Right ventricle myocardium superior (tissue), 1 donor: ENCODE measurements at places on chromosomes 1 and 21. TPM values are rescaled to one million over a fixed set of nuclear protein-coding genes. Genes with fewer than 3 reads are reported as not detected.

GRCh38 chr1:85581802-85582686 lies 1.5 kb downstream of the CCN1 start:
- DNase-seq = peak; percentile 39

DNA sequence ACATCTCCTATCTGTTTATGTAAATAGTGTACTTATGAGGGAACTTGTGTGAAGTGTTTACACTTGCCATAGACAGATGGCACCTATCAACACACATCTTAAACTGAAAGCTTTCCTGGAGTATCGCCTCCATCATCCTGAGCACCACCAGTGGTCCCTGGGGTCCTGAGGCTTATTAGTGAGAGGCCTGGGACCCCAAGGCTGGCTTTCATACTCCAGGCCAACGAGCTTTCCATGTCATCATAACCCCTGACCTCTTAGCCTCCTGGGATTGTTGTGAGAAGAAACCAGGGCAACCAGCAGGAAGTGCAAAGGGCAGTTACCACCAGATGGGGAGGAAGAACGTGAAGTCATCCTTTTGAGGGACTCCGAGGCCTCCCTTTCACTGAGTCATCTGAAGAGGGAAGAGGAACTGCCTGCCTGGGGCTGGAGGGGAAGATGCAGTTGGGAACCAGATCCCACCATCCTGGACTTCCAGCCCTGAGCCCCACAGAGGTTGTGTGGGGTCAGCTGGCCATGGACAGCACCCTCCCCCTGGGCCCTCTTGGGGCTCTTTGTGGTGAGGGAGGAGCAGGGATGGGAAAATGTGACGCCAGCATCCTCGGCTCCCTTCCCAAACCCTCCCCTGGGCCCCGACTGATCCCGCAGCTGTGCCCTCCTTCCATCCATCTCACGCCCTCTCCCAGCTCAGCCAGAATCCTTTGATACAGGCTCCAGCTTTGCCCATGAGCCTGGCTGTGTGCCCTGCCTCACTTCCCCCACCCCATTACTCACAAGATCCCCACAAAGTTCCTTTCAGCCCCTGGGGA lies 5.8 kb downstream of the INKA2 start:
- peak; percentile 79 for DNase-seq

- DNase-seq = no peak
Observed at GRCh38 chr1:246709196-246709595, 15.0 kb upstream of the SCCPDH start.

- no peak for DNase-seq
Observed at GRCh38 chr1:105459759-105460158, 1596.7 kb upstream of the PRMT6 start.

DNA sequence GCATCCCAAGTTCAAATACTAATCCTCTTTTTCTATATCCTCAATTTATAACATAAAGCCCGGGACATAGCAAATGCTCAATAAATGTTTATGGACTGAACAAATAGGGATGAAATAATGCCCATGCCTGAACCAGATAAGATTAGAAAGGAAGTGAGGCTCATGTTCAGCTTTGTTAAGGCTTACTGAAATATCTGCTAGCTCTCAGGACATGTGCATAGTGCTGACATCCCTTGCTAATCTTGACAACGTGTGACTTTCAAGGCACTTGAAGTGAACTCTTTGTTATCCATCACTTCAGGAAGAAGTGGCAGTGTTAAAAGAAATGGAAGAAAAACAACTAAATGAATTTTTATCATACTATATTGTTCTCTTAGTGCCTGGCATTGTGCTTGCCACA lies 260.3 kb upstream of the SGIP1 start:
- no peak for DNase-seq

- DNase-seq = peak; percentile 41
Observed at GRCh38 chr21:44432841-44433790, 22.2 kb upstream of the LRRC3 start.

DNA sequence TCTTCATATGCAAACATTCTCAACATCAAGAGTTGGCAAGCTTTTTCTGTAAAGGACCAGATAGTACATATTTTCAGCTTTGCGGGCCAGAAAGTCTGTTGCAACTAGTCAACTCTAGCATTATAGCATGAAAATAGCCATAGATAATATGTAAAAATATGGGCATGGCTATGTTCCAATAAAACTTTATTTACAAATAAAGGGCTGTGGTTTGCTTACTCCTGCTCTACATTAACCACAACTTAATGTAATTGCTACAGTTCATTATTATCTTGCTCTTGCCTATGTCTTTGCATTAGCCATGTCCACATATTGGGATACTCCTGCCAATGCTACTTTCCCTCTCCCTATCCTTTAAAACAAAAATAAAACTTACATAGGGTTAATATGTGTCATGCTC lies 24.5 kb upstream of the CTSK start:
- DNase-seq = no peak

DNA sequence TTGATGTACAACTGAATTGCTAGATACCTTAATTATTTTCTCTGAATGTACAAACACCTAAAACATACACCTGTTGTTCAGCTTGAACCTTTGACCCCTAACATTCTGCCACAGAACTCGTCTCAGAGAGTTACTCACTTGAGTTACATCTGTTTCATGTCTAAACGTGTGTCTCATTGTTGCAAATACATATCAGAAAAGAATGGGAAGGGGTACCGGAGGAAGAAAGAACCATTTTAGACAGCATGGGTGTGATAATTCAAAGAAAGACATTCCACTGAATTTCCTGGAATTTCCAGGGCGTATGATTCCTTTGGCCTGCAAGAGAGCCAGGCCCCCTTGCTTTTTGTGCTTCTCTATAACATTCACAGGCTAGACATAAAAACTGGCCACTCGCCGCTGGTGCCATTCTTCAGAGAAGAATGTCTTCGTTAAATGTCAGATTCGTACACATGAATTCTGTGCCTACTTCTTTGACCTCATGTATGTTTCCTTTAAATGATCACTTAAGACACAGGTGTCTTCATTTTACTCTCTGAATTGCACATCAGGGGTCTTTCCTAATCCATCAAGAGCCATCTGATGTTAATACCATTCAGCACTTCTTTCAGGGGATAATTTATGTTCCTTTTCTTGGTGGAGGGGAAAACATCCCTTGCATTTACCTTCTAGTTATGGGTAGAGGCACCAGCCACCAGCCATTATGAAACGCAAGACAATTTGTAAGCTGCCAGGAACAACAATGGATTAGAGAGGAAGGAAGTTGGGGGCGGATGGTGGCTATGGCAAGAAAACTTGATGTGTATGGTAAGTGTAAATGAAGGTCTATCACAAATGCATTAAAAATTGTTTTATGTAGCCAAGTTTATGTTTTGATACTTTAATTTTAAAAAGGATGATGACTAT lies 12.7 kb downstream of the ATF3 start:
- DNase-seq = no peak

DNA sequence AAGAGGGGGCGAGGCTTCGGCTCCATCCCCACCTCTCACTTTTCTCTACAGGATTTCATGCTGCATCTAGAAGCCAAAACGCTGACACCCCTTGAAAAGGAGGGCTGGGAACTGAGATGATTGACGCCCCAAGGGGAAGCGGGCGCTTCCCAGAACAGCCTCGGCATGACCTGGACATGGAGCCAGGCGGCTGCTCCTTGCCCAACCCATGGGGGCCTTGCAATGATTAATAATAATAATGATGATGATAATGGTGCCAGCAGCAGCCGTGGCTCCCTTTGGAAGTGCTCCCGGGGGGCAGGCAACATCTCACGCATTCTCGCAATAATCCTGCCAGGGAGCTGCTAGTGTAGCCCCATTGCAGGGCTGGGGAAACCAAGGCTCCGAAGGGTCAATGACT lies 78.2 kb downstream of the RAP1GAP start:
- no peak for DNase-seq

DNA sequence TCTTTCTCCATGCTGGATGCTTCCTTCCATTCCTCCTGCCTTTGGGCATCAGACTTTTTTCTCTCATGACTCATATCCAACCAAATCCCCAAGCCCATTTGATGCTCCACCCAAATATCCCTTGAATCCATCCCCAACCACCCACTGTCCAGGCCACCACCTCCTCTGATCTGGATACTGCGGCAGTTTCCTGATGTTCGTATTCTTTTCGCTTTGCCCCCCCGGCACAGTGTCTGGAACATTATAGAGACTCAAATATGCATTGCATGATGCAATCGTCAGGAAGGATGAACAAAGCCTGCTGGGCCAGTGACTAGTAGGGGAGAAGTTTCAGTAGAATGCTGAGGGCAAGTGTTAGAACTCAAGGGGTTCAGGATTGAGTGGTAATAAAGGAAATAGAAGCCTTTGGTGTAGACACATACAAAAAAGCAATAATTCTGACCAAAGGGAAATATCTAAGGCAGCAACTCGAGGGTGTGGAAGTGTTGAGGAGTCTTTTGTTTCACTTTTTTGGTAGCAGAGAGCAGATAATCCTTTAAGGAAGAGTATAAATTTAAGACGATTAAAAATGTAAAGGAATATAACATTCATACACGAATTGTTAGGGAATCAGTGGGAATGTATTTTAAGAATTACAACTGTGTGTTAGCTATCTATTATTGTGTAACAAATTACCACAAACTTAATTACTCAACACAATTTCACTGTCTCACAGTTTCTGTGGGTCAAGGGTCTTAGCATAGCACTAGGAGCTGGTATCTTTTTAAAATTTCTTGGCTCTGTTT lies 7.5 kb downstream of the S100A11 start:
- no peak for DNase-seq

DNA sequence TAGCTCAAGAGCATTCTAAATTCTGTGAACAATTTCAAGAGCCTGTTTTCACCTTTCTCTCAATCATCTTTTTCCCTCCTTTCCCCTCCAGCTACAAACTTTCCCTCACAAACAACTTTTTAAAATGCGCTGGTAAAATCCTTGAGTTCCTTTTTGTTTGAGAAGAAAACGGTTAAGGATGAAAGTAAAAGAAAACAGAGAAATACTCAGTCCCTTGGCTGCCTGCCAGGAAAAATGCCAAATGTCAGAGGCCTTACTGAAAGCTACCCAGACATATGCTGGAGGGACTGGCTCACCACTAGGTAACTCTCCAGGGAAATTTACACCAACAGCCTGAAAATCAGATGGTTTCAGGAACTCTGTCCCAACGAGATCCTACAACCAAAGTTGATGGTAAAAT lies 11.0 kb upstream of the SERBP1 start:
- DNase-seq = peak; percentile 53

DNA sequence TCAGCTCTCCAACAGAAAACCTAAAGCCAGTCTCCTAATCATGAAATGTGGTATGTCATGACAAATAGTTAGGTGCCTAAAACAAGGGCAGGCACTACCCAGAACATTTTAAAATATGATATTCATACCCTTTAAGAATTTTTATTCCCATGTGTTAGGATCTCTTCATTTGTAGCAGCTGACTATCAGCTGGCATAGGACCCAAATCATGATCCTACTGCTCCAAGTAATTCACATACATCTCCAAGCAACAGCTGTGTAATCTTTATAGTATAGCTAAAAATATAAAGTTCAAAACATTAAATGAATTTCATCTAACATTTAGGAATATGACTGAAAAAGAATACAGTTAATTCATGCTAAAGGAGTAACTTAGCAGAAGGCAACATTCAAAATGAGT lies 57.5 kb downstream of the ENAH start:
- no peak for DNase-seq

GRCh38 chr21:42393443-42393950 lies 2.4 kb downstream of the TMPRSS3 start:
- DNase-seq = no peak

DNA sequence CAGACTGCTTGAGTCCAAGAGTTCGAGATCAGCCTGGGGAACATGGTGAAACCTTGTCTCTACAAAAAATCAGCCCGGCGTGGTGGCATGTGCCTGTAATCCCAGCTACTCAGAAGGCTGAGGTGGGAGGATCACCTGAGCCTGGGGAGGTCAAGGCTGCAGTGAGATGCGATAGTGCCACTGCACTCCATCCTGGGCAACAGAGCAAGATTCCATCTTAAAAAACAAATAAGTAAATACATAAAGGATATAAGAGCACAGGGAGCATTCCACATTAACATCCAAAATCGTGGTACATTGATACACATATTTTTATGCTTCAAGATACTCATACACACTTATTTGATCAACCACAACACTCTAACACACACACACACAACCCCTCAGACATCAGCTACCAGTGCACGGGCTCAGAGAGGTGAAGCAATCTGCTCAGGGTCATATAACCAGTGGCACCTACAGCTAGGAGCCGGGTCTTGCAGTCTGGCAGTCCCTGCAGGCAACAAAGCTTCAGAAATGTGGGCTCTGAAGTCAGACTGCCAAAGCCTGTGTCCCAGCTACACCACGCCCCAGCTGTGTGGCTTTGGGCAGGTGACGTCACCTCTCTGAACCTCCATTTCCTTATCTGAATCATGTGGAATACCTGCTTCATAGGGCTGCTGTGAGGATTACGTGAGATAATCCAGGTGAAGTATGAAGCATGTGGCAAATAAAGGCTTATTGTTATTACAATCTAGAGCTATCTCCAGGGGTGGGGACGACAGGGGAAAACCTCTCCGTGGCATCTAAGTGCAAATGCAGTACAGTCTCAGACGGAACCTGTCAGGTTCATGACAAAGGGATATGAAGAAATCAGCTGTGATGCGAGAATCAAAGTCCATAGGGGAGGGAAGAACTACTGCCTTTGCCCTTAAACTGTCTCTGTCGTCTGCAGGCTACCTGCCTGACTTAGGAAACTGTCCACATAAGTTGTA lies 4.8 kb upstream of the CRYBG2 start:
- DNase-seq = no peak

GRCh38 chr1:44030605-44031251 lies 534 bp downstream of the SLC6A9 start:
- DNase-seq = peak; percentile 59

GRCh38 chr1:18913065-18913835 lies 10.9 kb upstream of the ALDH4A1 start:
- peak; percentile 91 for DNase-seq

DNA sequence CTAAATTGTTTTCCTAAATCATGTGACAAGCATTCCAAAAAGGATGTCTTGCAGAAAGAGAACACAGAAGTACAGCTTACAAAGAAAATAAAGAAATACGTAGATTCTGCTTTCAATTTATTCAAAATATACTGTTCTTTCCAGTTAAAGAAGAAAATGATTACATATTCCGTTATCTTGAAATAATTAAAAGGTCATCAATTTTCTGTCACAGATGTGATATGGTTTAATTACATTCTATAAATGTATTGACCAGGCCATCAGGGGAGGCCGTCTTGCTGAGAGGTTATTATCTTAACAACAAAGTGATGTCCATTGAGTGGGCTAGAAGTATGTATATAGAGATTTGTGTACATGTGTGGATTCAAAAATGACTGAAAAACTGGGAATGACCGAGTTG lies 432.9 kb downstream of the SETD4 start:
- no peak for DNase-seq

PTGFR gene
- 0.73 TPM for total RNA-seq

GBP6 gene
- total RNA-seq = 0.13 TPM

CRABP2 gene
- total RNA-seq = 0.59 TPM

IQGAP3 gene
- total RNA-seq = 0.56 TPM

ITLN1 gene
- 2.3 TPM for total RNA-seq

CYP2J2 gene
- 50.6 TPM for total RNA-seq

DUSP23 gene
- total RNA-seq = 15.5 TPM

AKT3 gene
- 20.6 TPM for total RNA-seq

C21orf58 gene
- 1.0 TPM for total RNA-seq

CFHR3 gene
- total RNA-seq = 0.24 TPM

PLEKHA6 gene
- total RNA-seq = 20.0 TPM

PAPPA2 gene
- total RNA-seq = 0.32 TPM

IL12RB2 gene
- 0.54 TPM for total RNA-seq

NEK2 gene
- total RNA-seq = not detected

DDR2 gene
- total RNA-seq = 36.6 TPM

OR2G2 gene
- total RNA-seq = not detected

OR2T34 gene
- not detected for total RNA-seq
